ENCODE measurements at places on chromosomes 3 and 15.

GRCh38 chr15:62785881-62786828 is 256.4 kb upstream of the TPM1 start:
- no peak for DNase-seq

DNA sequence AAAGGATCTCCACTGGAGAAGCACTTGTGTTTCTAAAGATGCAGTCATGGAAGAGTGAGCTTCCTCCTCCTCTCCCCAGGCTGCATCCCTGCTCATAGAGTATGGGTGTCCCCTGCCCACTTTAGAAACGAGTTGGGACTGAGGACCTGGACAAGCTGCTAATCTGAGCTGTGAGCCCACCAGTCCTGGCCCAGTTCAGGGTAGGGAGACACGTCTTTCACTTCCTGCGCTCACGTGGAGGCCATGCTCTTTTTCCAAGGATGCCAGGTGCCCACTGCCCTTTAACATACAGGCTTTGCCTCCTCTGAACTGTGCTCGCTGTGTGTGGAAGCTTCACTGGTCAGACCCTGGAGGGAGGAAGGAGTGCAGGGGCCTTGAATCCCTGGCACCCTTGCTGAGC is 316.3 kb downstream of the UACA start:
- no peak for DNase-seq

- DNase-seq, result no peak
Observed at GRCh38 chr3:51535146-51536019, 3.1 kb upstream of the RAD54L2 start.

GRCh38 chr3:32872487-32873382 is 54.9 kb downstream of the TRIM71 start:
- peak; percentile 98 for DNase-seq

DNA sequence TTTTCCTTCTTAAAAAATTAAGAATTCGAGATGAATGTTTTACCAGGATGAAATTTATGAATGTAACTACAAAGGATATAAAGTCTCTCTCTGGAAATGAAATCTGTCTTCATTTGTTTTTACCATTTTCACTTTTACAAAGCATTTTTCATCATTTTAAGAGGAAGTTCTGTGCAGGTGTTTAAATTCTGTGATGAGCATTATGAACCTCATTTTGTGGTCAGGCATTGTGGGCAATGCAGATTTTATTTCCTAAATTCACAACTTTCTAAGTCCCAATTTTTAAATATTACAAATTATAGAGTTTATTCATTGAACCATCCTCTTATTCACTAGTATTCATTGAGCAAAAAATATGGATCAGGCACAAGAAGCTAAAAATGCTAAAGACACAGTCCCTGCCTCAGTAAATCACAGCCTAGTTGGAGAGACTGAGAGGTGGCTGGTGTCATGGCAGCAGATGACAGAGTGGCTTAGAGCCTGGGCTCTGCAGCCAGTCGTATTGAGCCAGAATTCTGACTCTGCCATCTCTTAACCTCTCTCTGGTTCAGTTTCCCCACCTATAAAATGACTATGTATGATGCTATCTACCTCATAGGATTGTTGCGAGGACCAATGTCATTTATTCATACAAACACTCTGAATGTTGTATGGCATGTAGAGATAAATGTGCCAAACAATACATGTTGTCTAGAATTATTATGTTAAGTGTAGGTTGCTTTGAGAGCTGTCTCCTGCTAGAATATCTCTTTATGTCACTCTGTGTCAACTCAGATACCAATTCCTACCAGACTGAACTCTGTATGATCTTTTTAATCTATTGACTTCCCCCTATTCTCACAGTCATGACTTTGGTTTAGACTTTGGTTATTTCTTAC is 7.5 kb upstream of the TGFBR2 start:
- no peak for DNase-seq

GRCh38 chr3:50971487-50971924 is 296.8 kb downstream of the DOCK3 start:
- DNase-seq, result peak; percentile 61

DNA sequence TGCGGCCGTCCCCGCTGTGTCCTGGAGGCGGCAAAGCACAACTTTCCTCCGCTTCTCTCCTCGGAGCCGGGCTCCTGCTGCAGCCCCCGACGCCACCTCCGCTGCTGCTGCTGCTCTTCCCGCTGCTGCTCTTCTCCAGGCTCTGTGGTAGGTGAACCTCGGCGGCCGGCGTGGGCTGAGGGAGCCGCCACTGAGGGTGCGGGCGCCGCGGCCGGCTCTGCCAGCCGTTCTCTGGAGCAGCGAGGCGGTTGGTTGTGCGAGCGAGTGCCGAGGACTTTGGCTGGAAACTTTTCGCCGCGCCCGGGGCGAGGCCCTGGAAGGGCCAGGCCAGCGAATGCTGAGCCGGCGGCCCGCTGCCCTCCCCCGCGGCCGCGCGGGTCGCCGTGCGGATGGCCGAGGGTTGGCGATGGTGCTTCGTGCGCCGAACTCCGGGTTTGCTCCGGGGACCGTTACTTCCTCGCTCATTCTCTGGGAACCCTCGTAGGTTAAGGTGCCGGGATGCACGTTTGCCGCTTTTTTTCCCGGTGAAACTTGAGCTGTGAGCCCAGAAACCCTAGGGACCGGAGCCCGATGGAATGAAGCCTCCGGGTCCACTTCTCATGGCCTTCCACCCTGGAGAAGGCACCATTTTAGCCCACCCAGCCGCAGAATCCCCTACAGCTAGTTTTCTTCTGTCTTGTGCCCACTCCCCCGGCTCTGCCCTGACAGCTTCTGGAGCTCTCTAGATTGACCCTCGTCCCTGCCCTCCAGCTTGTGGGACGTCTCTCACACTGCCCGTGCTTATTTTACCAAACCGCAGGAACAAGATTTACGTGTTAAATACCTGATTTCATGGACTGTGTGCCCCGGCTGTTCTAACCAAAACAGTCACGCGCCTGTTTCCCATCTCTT is 660 bp downstream of the NECTIN3 start:
- no peak for DNase-seq

- no peak for DNase-seq
Observed at GRCh38 chr15:71050461-71050860, 64.8 kb upstream of the THSD4 start.

GRCh38 chr3:140146668-140147067 is 211.7 kb downstream of the CLSTN2 start:
- no peak for DNase-seq

GRCh38 chr3:125322166-125322565 is 53.0 kb downstream of the ZNF148 start:
- peak; percentile 87 for DNase-seq

DNA sequence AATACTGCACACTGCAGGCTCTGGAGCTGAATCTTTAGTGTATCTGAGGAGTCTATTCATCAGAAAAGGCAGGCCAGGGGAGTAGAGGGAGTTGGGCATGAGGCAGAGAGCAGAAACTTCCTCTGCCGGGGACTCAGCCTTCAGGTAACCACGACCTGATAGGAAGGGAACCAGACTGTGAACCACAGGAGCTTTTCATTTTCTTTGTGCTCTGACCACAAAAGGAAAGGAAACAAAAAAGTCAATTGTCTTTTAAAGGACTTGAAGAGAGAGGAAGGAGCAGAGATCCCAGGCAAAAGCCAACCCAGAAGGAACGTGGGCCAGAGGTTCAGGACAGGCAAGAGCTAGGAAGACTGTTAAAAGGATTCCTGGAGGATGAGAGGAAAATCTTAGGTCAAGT is 573.3 kb downstream of the EPHB1 start:
- DNase-seq, result no peak

DNA sequence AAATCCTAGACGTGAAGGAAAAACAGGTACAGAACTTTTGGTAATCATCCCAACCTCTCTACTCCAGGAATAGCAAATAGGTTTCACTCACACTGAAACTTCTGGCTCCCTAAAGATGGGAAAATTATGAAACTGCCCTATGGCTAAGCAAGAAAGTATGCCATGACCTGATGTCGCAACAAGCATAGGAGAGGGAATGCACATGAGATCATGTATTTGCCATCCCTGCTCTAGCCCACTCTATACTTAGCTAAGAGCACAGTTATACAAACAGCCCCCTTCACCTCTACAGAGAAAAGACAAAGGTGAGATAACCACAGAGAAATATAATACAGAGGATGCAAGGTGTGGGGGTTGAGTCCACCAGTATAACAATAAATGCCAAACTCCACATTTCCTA is 102.7 kb downstream of the TBC1D5 start:
- DNase-seq, result no peak

Measured in LNCaP clone FGC (cell line).